ENCODE measurements at places on chromosomes 16 and 17. TPM values are rescaled to one million over a fixed set of nuclear protein-coding genes. Genes with fewer than 3 reads are reported as not detected.

Gene HCRT
- total RNA-seq = not detected

- DNase-seq = peak; percentile 44
Measured at GRCh38 chr16:67594956-67595355, 32.6 kb downstream of the CTCF start.

DNA sequence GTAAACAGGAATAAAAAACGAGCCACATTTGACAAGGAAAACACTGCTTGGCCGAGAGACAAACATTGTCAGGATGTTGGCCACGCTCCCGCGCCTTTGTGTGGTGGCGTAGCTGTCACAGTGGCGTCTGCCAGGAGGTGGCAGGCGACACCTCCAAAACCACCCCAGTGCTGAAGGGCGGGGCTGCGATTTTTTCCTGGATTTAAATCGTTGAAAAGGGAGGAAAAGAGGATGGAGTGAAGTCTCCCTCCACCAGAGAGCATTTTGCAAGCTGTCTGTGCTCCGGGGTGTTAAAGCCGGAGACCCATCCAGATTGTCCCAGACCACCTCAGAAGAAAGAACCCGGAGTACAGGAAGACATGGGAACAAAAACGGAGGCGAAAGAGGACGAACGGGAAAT lies 12.7 kb downstream of the MRM3 start:
- peak; percentile 73 for DNase-seq

DNA sequence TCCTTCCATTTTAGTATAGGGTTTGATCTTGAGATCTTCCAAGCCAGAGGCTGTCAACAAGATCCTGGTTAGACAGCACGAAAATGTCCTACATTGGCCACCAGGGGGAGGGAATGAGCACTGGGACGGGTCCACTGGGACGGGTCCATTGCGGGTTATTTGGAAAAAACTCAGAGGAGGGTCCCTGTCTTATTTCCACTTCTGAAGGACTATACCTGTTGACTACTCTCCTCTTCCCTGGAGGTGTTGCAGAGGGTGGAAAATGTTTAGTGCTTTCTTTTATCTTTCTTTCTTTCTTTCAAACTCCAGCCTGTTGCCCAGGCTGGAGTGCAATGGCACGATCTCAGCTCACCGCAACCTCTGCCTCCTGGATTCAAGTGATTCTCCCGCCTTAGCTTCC lies 2.5 kb downstream of the TTLL6 start:
- peak; percentile 72 for DNase-seq

GRCh38 chr17:48244121-48244711 lies 136.7 kb downstream of the SNX11 start:
- no peak for DNase-seq

Gene PLA2G10
- not detected for total RNA-seq

DNA sequence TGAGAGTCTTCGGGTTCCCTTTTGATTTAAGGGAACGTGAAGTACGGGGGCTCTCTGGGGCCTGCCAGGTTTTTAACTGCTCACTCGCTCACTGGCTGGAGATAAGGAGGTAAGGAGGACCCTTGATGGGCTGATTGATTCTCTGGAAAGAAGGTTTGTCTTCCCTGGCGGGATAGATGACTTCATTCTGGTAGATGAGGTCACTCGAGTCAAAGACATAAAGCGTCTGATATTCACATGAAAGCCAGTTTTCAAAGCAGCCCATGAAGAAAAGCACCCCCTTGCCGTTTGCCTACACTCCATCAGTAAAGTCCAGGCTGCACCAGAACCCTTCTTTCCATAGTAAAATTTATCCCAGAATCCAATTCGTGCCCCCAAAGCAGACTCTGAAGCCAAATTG lies 233.7 kb upstream of the IRX5 start:
- no peak for DNase-seq

Gene ARL5C
- not detected for total RNA-seq

Gene SGCA
- 0.26 TPM for total RNA-seq

GRCh38 chr16:90072442-90073105 lies 4.6 kb downstream of the PRDM7 start:
- DNase-seq = no peak

DNA sequence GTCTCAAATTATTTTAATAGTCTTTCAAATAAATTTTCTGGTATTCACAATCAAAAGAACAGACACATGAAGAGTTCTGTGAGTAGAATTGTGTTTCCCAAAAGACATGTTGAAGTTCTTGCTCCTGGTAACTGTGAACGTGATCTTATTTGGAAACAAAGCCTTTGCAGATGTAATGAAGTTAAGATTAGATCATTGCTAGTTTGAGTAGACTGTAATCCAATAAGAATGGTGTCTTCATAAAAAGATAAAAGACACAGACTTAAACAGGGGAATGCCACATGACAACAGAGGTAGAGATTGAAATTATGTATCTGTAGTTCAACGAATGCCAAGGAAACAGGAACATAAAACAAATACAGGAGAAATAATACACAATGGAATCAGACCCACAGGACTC lies 357.4 kb upstream of the CA10 start:
- DNase-seq = no peak

Gene CD300E
- not detected for total RNA-seq

GRCh38 chr16:24414534-24414933 lies 124.8 kb upstream of the RBBP6 start:
- no peak for DNase-seq

Gene SRP68
- total RNA-seq = 151 TPM

GRCh38 chr17:50839591-50840310 lies 4.4 kb downstream of the WFIKKN2 start:
- DNase-seq = no peak

Gene FOXN1
- total RNA-seq = not detected

GRCh38 chr17:17201907-17202306 lies 4.2 kb downstream of the PLD6 start:
- DNase-seq = no peak

Gene RNF112
- total RNA-seq = 0.26 TPM

Gene TBC1D3C
- not detected for total RNA-seq

DNA sequence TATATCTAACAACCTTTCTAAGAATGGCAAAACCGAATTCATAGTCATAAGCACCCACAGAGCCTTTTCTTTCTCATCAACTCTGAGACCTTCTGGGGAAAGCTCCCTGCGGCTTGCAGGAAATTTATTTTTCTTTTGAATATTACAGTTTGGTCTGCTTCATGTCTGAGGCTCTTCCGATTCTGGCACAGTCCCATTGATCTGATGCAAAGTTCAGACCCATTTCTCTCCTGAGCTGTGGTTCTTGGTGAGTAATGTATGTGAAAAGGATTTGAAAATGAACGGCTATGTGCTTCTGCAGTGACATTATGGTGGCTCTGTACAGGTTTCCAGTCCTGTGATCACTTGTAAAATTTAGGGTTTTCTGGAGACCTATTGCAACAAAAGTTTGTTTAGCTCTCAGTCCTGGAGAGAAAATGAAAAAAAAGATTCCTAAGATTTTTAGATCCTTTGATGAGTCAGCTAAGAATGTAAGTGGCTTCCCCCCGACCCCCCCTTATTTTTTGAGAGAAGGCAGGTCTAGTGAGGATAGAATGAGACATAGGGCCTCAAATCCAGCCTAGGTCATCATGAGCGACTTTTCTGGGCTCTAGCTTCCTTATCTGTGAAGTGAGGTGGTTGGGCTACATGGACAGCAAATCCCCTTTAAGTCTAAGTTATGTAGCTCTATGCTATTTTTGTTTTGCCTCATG lies 4.6 kb downstream of the GAN start:
- no peak for DNase-seq

DNA sequence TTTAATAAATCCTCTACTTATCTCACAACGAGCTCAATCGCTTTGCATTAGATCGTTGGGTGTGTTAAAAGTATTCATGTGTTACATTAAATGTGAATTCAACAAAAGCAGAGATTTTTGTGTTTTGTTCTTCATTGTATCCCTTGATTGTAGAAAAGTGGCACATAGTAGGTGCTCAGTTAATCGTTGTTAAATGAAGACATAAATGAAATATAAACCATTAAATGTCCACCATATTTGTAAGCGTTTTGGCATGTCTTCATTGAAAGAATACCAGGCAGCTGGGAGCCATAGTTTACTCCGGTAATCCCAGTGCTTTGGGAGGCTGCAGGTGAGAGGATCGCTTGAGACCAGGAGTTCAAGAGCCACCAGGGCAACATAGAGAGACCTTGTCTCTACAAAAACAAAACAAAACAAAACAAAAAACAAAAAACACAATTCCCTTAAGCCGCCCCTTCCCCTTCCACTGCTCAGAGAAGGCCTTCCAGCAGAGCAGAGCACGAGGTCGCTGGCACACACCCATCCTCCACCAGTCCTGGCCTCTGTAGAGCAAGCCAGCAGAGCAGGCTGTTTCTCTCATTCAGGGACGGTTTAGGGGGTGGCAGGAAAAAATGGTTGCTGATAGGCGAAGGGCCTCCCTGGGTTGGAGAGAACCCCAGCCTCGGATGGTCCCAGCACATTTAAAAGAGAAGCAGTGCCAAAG lies 673 bp upstream of the CHD9 start:
- peak; percentile 50 for DNase-seq

Gene CLEC10A
- not detected for total RNA-seq

Gene CX3CL1
- total RNA-seq = not detected

DNA sequence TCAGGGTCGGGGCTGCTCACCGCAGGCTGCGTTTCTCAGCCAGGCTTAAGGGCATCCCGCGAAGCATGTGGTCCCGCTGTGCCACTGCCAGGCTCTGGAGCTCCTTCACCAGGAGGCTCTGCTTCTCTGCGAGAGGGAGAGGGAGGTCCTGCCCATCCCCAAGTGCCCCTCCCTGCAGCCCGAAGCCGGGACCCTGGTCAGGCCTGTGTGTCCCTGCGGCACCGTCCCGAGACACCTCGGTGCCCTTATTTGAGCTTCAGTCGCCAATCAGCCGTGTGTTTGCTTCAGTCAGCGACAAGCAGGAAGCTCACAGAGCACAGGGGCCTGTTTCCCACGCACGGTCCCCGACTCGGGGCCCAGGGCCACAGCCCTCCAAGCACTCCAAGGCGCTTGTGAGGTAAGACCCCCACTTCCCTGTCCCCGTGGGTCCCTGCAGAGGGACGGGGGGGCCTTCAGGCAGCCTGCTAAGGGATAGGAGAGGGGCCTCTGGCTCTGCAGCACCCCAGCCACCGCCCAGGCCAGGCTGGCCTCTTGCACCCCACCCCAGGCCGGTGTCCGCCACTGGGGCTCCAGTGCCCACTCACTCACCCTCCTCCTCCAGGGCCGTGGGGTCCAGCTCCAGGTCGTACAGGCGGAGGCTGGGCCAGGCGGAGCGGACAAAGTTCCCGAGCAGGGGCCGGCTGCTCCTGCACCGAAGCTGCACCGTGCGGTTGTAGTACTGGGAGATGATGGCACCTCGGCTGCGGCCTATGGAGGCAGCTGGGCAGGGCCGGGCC lies 3.2 kb downstream of the TMC6 start:
- peak; percentile 63 for DNase-seq

DNA sequence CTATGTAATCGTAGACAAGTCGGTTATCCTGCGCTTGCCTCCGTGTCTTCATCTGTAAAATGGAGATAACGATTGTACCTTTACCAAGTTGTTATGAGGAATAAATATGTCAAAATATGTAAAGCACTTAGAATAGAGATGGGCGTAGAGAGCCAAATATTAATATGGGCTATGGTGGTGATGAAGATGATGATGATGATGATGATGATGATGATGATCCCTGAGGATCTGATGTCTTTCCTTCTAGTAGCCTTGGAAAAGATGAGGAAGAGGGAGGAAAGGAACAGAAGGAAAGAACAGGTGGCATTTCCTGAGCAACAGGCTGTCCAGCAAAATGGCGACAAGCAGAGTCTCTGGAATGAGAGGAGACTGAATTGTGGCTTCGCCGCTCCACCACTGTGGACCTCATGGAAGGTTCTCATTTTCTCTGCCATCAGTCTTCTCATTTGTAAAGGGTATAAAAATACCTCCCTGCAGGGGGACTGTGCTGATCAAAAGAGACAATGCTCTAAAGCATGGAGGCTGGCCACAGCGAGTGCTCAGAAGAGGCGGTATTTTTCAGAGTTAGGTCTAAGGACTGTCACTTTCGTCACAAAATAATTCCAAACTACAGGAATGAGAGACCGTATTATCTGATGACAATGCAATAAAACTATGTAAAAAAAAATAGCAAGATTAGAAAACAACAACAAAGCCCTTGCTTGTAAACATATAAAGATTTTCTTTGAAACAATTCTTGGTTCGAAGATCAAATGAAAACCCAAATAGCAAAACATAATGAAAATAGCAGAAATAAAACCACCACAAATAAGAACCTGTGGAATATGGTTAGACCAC lies 17.2 kb upstream of the RCVRN start:
- no peak for DNase-seq

DNA sequence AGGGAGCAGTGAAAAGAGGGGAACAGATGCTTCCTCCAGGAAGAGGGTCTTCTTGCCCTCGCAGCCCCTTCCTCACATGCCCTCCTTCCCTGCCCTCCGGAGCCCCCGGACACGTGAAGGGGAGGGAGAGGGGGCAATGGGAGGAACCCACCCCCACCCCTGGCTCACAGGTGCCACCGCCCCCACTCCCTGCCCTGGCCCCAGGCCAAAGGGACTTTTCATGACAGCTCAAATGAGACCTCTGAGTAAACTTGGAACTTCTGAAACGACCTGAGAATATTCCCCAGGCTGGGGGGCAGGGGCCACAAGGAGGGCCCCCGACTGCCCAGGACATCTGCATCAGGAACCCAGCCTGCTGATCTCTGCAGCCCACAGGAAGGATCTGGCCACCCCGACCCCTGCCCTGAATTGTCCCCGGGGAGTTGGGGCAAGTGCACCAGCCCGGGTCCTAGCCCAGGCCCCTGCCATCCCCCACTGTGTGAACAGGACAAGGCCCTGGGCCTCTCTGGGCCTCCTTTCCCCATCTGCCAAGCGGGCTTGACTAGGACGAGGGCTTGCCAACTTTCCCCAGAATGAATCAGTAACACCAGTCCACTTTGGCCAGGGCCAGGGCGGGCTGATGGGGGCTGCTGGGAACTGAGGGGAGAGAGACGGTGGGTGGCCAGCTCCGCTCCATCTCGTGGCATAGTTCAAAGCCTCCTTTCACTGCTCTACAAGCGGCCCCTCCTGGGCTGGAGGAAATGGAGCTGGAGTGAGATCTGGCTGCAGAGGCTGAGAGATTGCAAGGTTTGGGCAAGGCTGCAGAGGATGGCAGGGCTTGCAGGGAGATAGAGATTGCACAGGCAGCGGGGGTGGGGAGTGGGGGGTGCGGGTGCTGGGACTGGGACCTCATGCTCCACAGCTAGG lies 3.8 kb downstream of the IL21R start:
- peak; percentile 93 for DNase-seq

- no peak for DNase-seq
Measured at GRCh38 chr17:60874772-60875171, 197.1 kb downstream of the BCAS3 start.

DNA sequence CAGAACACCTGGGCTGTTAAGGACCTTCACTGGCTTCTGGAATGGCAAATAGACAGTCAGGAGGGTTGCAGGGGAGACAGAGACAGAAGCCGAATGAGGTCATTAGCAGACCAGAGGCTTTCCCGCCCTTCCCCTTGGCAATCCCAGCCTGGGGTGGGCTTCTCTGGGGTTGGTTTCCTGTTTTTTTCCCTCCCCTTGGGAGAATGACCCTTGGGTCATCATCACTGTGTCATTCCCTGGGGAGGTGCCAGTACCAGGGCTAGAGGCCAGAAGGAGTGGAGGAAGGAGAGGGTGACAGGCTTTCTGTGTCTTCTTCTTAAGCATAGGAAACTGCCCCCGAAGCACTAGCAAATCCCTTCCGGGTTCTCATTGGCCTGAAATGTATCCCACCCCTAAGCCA lies 42.9 kb upstream of the IL21R start:
- no peak for DNase-seq

Gene TAT
- total RNA-seq = not detected

GRCh38 chr16:56351481-56351880 lies 73.9 kb downstream of the AMFR start:
- no peak for DNase-seq

Measured in activated CD4-positive, alpha-beta T cell treated with anti-CD3 and anti-CD28 coated beads for 36 hours (primary cell).